ENCODE measurements at places on chromosomes 4 and X. TPM values are rescaled to one million over a fixed set of nuclear protein-coding genes. Genes with fewer than 3 reads are reported as not detected.

GRCh38 chrX:45143455-45143854, 57.2 kb downstream of the DIPK2B start:
- no peak for DNase-seq

PDLIM3 gene
- not detected for total RNA-seq

PNMA6A gene
- total RNA-seq: 0.51 TPM

DNA sequence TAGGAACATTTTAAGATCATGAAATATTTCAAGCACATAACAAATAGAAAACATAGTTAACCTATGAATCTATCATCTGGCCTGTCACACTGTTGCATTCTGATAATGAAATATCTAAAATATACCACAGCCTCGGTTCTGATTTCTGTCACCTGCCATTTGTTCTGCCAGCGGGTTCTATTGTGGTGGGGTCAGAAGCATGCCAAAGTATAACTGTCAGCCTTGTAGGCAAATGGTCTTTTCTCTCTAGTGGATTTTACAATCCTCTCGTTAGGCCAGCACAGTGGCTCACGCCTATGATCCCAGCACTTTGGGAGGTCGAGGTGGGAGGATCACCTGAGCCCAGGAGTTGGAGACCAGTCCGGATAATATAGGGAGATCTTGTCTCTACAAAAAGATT, 47.9 kb downstream of the HTRA3 start:
- no peak for DNase-seq

MID1 gene
- total RNA-seq: 0.27 TPM

GRCh38 chr4:1852904-1853623, 2.9 kb downstream of the LETM1 start:
- no peak for DNase-seq

DNA sequence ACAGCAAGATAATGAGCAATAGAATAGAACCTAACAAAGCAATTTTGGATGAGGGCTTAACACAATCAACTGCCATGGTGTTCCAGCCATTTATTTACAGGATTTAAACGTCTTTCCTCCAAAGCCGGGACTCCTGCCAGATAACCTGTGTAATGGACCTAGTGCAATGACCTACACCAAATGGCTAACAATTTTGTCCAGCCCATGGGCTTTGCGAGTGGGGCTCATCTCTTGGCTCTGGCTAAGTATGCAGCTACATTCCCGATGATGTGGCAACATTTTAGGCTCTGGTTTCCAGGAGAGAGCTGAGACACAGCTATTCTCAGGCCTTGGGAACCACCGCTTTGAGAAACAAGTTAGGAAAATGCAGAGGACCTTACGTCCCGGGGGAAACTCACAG, 822.3 kb upstream of the FTHL17 start:
- DNase-seq: no peak

- no peak for DNase-seq
Measured at GRCh38 chrX:150715184-150715583, 22.0 kb downstream of the MTMR1 start.

DNA sequence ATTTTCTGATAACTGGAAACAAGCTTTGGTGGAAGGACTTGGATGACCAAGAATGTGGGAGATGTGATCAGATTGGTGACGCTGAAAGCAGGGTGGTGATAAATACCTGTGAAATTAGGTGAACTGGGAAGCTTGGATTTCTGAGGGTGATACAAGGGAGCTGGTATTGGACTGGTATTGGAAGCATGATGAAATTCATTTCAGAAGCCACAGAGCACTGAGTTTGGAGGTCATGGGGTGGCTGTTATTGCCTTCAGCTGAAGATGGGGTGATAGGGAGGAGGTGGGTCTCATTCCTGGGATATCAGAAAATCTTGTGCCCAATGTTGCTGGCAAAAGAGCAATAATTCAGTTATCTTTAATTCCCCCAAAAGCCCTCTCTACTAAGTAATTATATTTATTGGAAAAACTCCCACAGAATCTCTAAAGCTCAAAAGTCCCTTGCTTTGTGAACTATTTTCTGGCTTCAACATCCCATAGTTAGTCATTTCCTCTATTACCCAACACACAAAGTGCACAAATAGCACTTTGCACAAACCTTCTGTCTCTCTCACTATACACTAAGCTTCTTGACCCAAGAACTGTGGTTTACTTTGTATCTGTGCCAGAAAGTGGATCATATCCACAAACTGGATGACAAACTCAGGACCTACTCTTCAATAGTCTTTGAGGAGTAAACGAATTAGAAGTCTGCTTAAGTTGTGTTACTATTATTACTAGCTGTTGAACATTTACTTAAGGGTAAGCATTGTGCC, 23.1 kb upstream of the CAMK2D start:
- no peak for DNase-seq

DNA sequence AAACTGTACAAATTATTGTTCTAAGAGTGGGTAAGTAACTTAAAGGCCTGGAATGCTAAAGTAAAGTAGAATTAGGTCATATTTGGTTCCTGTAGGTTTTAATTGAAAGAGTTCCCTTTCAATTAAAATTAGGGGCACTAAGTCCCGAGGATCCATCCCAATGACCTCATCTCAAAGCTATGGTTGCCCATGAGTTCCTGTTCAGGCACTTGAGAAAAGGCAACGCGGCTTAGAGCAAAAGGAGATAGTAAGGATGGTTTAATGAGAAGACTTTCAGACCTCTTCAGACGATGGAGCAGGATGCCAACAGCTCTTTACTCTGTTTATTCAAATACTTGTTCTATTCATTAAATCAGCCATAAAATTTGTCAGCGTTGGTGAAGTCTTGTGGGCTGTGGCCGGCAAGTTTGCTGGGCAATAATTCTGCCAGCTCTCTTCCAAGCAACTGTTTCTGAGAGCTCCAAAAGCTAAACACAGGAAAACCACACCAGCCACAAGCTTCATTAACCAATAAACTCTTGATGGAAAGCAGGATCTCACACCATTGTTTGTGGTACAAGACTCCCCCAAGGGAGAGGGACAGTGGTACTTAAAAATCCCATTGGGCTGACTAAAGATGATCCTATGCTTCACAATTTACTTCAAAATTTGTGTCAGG, 167.4 kb downstream of the COL4A6 start:
- no peak for DNase-seq

- DNase-seq: peak; percentile 84
Measured at GRCh38 chr4:83114576-83114975, at the start of gene PLAC8. TSS of gene PLAC8 (minus strand) at chr4:83114729. CDS start at chr4:83107921, 6,808 bp downstream.

GAB3 gene
- 14.7 TPM for total RNA-seq

MAGEA8 gene
- not detected for total RNA-seq

DNA sequence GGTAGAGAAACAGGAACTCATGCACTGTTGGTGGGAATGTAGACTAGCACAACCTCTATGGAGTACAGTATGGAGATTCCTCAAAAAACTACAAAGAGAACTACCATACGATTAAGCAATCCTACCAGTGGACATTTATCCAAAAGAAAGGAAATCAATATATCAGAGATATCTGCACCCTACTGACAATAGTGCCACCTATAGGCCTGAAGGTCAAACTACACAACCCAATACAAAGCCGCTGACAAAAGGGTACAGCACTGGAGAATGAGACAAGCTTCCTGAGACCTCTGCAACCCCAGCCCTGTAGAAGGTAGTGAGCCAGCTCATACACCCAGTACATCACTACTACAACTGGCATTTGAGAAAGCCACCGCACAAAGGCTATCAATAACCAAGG, 67.1 kb downstream of the CBR4 start:
- DNase-seq: no peak

GRCh38 chr4:111480510-111480909, 664.7 kb upstream of the FAM241A start:
- DNase-seq: no peak

GRCh38 chr4:5758741-5759140, 47.7 kb downstream of the EVC start:
- DNase-seq: no peak

LPAR4 gene
- total RNA-seq: not detected

DNA sequence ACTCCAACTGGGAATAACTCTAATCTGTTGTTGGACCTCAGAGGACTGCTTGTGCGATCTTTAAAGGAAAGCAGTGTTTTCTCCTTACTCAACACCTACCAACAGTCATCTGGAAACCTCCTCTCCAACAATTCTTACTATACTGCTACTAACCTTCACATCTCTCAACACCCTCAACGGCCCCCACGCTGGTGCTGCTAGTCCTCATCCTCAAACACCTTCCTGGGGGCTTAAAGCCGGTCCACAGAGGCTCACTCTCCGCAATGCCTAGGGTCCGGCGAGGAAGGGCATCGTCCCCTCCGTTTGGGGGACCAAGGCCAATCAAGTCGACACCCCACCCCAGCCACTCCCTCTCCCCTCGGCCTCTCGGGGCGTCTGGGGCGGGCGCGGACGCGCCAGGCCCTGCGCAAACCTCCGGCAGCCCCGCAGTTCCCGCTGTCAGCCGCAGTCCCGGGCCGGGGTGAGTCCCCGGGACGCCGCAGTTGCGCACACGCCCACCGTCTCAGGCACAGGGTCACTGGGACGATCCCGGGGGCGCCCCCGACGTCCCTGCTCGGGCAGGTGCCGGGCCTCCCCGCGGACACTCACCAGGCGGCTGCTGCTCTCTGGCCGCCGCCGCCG, 418 bp downstream of the TAB3 start:
- DNase-seq: no peak

DNA sequence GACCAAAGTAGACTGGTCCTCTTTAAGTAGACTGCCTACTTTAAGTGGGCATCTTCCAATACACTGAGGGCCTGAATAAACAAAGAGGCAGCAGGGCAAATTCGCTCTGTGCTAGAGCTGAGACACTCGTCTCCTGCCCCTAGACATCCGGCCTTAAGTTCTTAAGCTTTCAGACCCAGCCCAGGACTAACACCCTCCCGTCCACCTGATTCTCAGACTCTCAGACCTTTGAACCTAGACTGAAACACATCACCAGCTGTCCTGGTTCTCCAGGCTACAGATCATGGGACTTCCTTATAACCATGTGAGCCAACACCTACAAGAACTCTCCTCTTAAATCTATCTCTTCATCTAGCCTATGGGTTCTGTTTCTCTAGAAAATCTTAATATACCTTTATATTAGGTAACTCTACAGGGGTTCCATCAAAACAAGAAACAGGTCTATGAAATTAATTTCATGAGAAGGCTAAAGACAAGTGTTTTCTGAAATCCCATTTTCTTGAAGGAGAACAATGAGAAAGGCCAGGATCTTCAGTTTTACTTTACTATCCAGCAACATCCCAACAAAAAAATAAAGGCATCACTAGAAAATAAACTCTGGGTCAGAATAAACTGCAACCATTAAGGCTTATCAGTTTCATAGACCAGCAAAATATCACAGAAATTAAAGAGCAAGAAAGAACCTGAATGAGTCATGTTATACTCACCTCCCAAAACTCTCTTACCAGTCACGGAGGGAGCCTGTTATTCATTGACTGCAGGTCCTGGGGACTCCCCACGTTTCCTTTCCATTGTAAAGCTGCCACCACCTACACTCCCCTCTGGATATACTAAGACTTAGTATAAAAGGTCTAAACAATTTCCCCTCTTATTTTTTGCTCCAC, 14.8 kb downstream of the ADGRA3 start:
- no peak for DNase-seq

DNA sequence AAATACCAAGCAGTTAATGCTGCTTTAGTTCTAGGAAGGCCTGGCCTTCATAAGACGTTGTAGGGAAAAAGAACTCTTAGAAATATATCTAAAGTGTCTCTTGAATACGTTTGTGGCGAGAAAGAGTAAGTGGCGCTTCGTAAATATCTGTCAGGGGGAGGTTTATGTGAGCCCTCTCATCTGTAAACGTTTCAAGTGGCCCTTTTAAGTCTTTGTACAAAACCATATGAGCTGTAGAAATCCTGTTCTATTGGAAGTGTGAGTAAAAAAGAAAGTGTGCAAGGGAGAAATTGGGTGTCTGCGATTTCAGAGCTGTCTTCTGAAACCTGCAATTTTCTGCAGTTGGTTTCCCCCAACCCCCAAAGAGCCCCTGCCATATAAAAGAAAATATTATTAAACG, 8.6 kb upstream of the INTU start:
- DNase-seq: no peak

- DNase-seq: no peak
Measured at GRCh38 chr4:139893801-139894200, 228.2 kb downstream of the MGST2 start.

GRCh38 chrX:69133921-69134542, 31.2 kb downstream of the PJA1 start:
- no peak for DNase-seq

- peak; percentile 26 for DNase-seq
Measured at GRCh38 chrX:120365320-120365719, 3.4 kb downstream of the ATP1B4 start.

GRCh38 chr4:22407361-22407760, 108.5 kb downstream of the ADGRA3 start:
- DNase-seq: no peak

MSX1 gene
- not detected for total RNA-seq

PPID gene
- total RNA-seq: 26.5 TPM

- no peak for DNase-seq
Measured at GRCh38 chr4:76518241-76518640, 83.2 kb downstream of the SHROOM3 start.

- DNase-seq: no peak
Measured at GRCh38 chr4:1178300-1179088, 6.1 kb upstream of the SPON2 start.

DNA sequence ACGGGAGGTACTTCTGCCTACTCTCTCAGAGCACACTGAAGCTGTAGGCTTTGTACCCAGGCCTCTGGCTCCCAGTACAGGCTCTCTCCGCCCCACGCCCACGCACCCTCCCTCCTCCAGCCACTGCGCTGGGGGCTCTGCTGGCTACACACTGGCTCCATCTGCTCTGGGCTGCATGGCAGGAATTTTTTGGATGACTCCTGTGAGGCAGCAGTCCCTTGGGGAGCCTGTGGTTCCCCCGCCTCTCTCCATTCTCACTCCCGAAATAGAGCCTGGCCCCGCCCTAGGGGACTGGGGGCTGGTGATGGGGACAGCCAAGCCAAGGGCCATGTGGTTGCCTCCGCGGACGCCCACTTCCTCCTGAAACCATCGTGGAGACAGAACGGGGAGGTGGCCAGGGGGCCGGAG, 58.1 kb upstream of the ADRA2C start:
- no peak for DNase-seq

- no peak for DNase-seq
Measured at GRCh38 chrX:129808158-129808828, 28.5 kb downstream of the SASH3 start.

GRCh38 chrX:154715825-154716224, 35.1 kb downstream of the GAB3 start:
- no peak for DNase-seq

GRCh38 chr4:113692809-113693411, 68.6 kb downstream of the CAMK2D start:
- DNase-seq: peak; percentile 29

CNKSR2 gene
- total RNA-seq: 6.3 TPM

DNA sequence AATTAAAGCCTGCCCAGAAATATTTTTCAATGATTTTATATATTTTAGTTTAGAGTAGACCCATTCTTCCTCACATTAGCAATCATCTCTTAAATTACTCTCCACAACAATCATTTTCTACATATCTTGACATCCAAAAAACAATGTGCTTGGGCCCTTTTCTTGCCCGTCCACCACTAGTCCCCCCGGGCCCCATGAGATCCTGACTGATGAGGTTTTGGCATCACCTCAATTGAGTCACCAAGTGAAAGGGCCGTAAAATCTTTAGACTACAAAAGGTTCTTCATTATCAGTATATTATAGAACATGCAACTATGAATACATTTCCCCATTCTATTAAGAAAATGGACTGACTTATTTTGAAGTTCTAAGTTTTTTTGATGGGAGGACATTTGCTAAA, 4.0 kb upstream of the CDKL2 start:
- DNase-seq: no peak

GRCh38 chrX:12234534-12235329, 96.5 kb downstream of the FRMPD4 start:
- no peak for DNase-seq

GPR34 gene
- 0.80 TPM for total RNA-seq

Measured in naive thymus-derived CD4-positive, alpha-beta T cell (primary cell).